ENCODE measurements at places on chromosomes 11 and 22. TPM values are rescaled to one million over a fixed set of nuclear protein-coding genes. Genes with fewer than 3 reads are reported as not detected.

The ZC3H12C gene
- 5.3 TPM for total RNA-seq

DNA sequence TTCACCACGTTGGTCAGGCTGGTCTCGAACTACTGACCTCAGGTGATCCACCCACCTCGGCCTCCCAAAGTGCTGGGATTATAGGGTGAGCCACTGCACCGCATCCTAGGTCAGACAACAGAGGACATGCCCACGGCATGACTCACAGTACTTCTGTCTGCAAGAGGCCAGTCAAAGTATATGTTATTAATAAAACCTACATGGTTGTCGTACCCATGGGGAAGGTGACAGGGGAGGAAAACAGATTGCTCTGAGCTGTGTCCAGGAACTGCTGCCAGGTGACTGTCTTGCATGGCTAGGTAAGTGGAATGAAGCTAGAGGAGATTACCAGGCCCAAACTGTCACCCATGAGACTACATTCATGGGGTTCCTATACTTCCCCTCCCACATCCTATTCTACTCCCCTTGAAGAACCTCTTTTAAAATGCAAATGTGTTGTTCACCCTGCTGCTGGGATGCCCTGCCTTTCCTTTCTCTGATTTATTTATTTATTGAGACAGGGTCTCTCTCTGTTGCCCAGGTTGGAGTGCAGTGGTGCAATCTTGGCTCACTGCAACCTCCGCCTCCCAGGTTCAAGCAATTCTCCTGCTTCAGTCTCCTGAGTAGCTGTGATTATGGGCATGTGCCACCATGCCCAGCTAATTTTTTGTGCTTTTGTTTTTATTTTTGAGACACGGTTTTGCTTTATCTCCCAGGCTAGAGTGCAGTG, 2.0 kb upstream of the NLRX1 start:
- H3K4me3 ChIP-seq, result no peak overlapping the region
- H3K4me1 ChIP-seq, result no peaks in the 10 kb centered on the region
- peak; percentile 75 for DNase-seq
- H3K27ac ChIP-seq, result no peak overlapping the region
- no peaks in the 10 kb centered on the region for H3K27me3 ChIP-seq
- no peaks in the 10 kb centered on the region for H3K36me3 ChIP-seq

DNA sequence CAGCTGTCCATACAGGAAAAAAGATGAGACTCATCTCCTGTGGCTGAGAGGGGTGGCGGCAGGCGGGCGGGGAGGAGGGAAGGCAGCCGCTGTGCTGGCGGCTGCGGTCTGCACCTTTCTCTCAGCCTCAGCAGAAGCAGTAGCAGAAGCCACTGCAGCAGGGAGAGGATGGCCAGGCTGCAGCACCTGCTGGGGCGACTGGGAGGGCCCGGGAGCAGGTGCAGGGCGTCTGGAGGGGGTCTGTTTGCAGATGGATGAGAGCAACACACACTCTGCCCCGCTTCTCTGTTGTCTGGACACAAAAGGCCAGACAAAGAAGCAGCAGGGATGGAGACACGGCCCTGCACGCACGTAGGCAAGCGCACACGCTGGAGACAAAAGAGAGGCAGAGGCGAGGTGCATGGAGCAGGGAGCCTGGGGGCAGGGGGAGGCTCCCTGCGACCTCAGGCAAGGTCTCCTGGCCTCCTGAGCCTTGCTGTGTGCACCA, 9.3 kb upstream of the MIAT start:
- peaks cover 11% of the 10 kb centered on the region for H3K4me1 ChIP-seq
- H3K27me3 ChIP-seq, result peaks cover 45% of the 10 kb centered on the region
- H3K36me3 ChIP-seq, result no peaks in the 10 kb centered on the region
- no peak overlapping the region for H3K4me3 ChIP-seq
- no peak for DNase-seq

GRCh38 chr11:46237248-46238077, 40.0 kb upstream of the CREB3L1 start:
- peak overlapping the region; percentile 73 for H3K4me3 ChIP-seq
- peaks cover 30% of the 10 kb centered on the region for H3K4me1 ChIP-seq
- peak; percentile 94 for DNase-seq
- no peaks in the 10 kb centered on the region for H3K27me3 ChIP-seq
- H3K36me3 ChIP-seq, result no peaks in the 10 kb centered on the region
- peak overlapping the region; percentile 95 for H3K27ac ChIP-seq

The CCDC34 gene
- 3.9 TPM for total RNA-seq

- no peaks in the 10 kb centered on the region for H3K36me3 ChIP-seq
- H3K27me3 ChIP-seq, result peaks cover 21% of the 10 kb centered on the region
- DNase-seq, result no peak
- no peak overlapping the region for H3K27ac ChIP-seq
- no peak overlapping the region for H3K4me3 ChIP-seq
These were observed 330.7 kb upstream of the NCAM1 start for GRCh38 chr11:112630496-112630895.

The ACTN3 gene
- total RNA-seq, result not detected
